Omental fat pad (tissue), 4 donors: ENCODE measurements at places on chromosomes 6 and 20.

- no peak for DNase-seq
These were observed 222.3 kb downstream of the UBE3D start for GRCh38 chr6:82843291-82843885.

GRCh38 chr20:5714261-5715041, 35.8 kb upstream of the SHLD1 start:
- no peak for DNase-seq

DNA sequence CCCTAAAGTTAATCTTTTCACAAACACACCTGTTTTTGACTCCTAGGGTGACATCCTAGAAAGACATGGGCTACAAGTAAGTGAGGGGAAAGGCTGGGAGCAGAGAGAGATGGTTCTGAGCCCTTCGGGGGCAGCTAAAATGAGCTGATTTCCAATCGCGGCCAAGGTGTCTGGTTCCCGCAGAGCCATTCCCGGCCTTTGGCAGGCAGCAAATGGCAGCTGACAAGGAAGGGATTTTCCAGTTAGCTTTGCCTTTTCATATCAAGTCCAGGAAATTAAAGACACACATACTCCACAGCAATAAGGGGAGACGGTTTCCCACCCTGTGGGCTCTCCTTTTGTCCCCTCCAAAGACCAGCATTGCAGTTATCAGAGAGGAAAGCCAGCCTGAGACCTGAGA, 228.5 kb downstream of the ZMYND8 start:
- DNase-seq: no peak

DNA sequence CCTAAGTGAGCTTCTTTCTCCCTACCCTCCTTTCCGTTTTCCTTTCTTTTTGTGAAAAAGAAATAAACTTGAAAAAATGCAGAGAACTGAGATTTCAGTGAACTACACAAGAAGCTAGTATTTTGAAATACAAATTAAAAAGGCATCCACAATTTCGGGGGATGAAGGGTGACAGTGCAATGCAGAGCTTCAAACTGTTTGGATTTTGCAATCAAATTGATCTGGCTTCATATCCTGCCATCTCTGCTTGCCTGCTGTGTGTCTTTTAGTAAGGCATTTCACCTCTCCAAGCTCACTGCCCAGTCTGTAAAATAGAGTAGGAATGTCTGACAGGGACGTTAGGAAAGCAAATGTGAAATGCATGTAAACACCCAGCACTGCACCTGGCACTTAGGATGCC, 258.0 kb downstream of the HACE1 start:
- no peak for DNase-seq

- no peak for DNase-seq
These were observed 32.0 kb downstream of the TFAP2A start for GRCh38 chr6:10382728-10383330.

DNA sequence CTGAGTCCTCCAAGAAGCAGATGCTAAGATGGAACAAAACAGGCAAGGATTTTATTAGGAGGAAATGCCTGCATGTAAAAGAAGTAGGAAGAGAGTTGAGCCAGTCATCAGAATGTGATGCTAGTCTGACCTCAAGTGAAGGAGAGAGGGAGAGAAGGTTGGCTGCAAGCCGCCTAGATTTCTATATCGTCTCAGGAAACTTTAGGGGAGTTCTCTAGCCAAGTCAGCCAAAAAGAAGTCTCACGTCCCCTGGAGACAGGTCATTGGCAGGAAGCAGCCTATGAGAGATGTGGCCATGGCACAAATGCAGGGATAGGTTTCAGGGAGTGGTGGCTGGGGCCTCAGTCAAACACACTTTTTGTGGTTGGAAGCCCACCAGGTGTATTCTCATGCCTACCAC, 378.0 kb downstream of the CD109 start:
- no peak for DNase-seq

DNA sequence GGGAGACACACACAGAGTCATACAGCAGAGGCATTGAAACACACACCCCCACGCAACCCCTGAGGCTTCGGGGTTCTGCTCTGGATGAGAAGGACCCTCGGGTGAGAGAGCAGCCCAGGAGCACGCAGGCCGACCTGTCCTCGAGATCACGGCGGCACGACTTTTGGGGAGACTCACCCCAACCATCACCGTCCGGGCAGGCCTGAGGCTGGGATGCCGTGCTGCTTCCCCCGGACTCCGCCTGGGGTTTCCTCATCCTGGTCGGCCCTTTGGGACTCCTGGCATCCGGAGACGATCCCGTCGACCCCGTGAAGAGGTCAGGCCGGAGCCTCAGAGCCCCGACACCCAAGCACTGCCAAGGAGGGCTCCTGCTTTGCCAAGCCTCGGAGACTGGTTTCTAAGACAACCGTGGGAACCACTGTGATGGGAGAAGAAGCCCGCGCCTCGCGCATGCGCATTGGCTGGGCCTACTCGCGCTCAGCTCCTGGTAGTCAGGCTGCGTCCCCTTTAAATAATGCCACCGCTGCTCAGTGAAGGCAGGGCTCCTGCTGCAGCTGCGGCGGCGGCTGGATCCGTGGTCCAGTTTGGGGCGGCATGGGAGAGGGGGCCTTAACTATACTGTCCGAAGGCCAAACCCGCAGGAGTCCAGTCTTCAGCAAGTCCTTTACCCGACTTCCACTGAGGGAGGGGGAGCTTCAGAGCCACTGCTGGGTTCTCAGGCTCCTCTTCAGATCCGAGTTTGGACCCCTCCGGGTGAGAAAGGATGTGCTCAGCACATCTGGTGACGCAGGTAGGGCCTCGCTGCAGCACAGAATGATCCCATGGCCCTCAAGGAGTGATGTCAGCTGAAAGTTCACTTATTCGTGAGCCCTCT, 171.4 kb upstream of the ZNF337 start:
- DNase-seq: no peak

- no peak for DNase-seq
These were observed 111.1 kb downstream of the JARID2 start for GRCh38 chr6:15356937-15357336.

DNA sequence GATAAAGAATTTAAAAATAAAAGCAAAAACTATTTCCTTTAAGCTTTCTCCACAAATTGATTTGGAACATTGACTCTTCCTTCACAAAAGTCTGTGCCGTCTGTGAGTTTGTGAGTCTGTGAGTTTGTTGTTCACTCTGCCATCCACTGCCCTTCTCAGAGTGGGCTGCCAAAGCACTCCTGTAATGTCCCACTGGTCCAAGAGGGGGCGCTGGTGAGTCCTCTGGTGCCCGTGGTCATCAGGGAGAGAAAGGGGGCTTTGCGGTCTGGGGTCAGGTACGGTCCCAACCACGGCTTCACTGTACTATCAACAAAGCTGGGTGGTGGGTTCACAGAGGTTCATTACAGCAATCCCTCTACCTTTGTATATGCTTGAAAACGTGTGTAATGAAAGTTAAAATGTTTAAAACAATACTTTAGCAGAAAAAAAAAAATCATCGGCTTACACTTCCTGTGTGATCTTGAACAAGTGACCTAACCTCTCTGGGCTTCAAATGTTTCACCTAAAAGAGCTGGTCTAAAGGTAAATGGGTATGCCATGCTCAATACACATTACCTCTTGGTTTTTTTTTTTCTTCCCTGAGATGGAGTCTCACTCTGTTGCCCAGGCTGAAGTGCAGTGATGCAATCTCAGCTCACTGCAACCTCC, 5.6 kb upstream of the ANKRD60 start:
- no peak for DNase-seq

DNA sequence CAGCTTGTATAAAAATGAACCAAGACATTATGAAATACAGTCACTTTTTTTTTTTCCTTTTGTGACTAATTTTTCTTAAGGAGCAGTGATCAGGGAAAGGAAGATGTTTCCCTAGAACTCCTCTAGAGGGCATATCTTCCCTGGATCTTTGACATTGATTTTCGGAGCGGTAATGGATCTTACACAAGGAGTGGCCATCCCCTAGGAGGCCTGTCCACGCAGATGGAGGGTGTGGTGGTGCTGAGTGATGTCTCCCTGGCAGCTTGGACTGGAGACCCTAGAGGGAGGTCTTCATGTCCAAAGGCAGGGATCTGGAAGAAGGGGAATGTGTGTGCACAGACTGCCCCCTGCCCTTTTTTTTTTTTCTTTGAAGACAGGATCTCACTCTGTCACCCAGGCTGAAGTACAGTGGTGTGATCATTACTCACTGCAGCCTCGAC, 7.0 kb upstream of the KIFC1 start:
- DNase-seq: no peak

- DNase-seq: peak; percentile 42
These were observed 1.2 kb downstream of the TRAF3IP2 start for GRCh38 chr6:111604259-111605099.

- no peak for DNase-seq
These were observed 579.1 kb downstream of the DOK5 start for GRCh38 chr20:55054453-55054852.

GRCh38 chr6:149273318-149273717, 44.2 kb upstream of the TAB2 start:
- no peak for DNase-seq

DNA sequence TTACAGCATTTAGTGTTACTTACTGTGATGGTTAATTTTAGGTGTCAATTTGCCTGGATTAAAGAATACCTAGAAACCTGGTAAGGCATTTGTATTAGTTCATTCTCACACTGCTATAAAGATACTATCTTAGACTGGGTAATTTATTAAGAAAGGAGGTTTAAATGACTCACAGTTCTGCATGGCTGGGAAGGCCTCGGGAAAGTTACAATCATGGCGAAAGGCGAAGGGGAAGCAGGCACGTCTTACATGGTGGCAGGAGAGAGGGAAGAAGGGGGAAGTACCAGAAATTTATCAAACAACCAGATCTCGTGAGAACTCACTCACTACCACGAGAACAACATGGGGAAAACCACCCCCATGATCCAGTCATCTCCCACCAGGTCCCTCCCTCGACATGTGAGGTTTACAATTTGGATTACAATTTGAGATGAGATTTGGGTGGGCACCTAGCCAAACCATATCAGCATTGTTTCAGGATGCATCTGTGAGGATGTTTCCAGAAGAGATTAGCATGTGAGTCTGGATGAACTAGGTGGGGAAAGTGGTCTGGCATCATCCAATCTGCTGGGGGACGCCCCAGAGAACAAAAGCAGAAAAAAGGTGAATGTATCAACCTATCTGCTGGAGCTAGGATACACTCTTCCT, 76.8 kb downstream of the MKKS start:
- no peak for DNase-seq

- DNase-seq: no peak
These were observed 263.9 kb downstream of the FRK start for GRCh38 chr6:115796829-115797228.

GRCh38 chr20:2693286-2694007, 867 bp downstream of the EBF4 start:
- DNase-seq: no peak

- DNase-seq: no peak
These were observed 128.5 kb downstream of the TPBG start for GRCh38 chr6:82492134-82492533.
